ENCODE measurements at places on chromosomes 12 and 14.

- DNase-seq, result no peak
These were observed 2.6 kb downstream of the LRRC10 start for GRCh38 chr12:69608114-69608513.

GRCh38 chr12:131046813-131047788 lies 93.4 kb downstream of the ADGRD1 start:
- DNase-seq, result no peak

DNA sequence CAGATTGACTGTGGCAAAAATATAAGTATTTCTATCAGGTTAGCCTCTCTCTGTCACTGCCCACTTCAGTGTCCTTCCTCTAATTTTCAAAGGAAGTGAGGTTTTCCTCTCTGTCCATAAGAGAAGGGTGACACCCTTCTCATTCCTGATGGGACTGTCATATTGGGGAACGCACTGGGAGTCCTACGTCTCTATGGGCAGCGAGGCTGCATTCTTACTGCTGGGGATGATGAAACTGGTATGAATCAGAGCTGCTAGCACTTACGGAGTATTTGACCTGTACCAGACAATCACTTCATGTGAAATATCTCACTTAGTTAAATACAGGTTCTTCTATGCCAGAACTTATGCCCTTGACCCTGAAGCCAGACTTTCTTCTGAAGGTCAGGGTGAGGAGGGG lies 436.3 kb downstream of the DPF3 start:
- DNase-seq, result no peak

DNA sequence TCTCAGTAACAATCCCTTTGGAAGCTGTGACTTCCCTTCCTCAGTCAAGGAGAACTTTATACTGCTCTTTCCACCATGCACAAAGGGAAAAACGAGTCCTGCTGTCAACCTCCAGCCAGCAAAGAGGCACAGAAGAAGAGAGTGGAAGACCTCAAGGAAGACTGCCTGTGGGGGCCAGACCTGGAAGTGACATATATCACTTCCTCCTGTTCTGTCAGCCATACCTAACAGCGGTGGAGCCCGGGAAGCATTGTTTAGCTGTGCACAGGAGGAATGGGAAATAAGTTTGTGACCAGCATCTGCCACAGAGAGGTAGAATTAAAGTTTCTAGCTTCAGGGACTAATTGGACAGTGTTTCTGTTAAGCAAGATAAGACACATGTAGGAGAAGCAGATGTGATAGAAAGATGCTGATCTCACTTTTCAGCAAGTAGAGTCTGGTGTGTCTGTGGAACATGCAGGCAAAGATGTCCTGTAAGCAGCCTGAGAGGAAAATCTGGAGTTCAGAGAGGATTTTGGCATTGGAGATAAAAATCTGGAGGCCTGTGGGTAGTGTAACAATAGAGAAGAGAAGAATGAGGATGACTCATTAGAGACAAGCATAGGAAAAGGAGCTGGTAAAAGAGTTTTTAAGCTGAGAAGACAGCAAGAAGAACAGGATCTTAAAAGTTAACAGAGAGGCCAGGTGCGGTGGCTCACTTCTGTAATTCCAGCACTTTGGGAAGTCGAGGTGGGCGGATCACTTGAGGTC lies 141.6 kb upstream of the CPSF6 start:
- DNase-seq, result no peak

DNA sequence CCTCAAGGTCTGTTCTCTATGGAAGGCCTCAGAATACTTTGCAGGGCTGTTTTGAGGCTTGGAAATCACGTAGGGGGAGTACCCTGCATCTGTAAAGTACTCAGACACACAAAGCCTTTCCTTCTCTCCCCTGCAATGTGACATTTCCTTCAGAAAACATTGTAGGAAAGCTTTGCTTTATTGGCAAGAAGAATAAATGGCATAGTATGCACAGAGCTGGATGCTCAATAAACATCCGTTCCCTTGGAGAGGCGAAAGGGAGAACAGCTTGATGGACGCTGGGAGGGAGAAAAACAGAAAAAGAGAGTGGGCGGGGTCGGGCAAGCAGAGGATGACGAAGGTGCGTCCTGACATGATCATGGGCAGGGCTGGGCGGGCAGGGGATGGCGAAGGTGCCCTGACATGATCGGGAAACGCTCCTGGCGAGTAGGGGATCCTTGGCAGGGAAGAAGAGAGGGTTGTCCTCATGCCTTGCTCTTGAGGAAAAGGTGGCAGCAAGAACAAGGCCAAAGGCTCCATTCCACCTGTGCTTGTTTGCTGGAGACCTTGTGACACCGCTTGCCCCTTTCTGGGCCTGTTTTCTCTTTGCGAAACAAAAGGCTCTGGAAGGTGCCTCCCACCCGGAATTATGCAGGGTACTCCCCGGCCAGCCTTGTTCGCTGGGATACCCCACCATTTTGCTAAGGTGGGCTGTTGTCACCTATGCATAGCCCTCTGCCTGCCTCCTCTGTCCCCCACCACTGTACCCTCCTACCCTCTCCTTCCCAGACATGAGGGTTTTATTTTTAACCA lies 21.1 kb downstream of the IRF2BPL start:
- DNase-seq, result no peak

- DNase-seq, result no peak
These were observed 221.8 kb upstream of the SSTR1 start for GRCh38 chr14:37985826-37986470.

DNA sequence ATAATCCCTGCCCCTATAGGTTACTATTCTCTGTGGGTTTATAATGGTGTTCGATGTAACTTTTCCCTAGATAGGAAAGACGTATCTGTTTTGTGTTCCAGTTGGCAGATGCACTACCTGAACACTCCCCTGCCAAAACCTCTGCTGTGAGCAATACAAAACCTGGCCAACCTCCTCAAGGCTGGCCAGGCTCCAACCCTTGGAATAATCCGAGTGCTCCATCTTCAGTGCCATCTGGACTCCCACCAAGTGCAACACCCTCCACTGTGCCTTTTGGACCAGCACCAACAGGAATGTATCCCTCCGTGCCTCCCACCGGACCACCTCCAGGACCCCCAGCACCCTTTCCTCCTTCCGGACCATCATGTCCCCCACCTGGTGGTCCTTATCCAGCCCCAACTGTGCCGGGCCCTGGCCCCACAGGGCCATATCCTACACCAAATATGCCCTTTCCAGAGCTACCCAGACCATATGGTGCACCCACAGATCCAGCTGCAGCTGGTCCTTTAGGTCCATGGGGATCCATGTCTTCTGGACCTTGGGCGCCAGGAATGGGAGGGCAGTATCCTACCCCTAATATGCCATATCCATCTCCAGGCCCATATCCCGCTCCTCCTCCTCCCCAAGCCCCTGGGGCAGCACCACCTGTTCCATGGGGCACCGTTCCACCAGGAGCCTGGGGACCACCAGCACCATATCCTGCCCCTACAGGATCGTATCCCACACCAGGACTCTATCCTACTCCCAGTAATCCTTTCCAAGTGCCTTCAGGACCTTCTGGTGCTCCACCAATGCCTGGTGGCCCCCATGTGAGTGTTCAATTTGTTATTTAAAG lies 11.3 kb downstream of the MAPK1IP1L start:
- no peak for DNase-seq

DNA sequence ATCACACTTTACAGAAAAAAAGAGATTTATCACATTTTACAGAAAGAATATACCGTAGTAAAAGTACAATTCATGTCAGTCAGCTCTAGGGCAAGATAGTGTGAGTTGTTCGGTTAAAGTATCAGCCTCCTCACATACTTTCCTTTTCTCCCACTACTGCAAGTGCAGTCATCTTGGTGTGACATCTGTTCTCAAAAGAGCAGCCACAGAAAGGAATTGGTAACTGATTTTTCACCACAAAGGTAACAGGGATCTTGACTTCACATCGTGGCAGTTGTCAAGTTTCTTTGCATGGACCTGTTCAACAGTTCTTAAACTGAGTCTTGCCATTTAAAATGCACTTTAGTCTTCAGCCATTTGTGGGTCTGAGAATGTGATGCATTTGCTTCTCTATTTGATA lies 5.0 kb upstream of the E2F7 start:
- DNase-seq, result no peak

DNA sequence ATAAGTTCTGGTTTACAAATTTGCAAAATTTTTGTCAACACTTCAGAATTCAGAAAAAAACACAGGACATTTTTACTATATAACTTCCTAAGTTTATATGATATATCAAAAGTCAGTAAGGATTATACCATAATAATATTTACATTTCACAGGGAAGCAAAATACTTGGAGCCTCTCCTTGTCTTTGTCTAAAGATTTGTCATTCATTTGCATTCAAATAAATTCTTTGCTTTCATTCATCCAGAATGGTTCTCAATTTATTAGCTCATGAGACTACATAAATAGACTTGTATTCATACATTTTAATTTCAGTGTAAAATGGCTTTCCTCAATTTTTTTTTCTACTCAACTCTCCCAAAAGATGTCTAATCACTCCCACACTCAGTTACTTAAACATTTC lies 96.4 kb downstream of the SLC38A6 start:
- no peak for DNase-seq

GRCh38 chr12:9027161-9028059 lies 38.1 kb downstream of the KLRG1 start:
- DNase-seq, result no peak

DNA sequence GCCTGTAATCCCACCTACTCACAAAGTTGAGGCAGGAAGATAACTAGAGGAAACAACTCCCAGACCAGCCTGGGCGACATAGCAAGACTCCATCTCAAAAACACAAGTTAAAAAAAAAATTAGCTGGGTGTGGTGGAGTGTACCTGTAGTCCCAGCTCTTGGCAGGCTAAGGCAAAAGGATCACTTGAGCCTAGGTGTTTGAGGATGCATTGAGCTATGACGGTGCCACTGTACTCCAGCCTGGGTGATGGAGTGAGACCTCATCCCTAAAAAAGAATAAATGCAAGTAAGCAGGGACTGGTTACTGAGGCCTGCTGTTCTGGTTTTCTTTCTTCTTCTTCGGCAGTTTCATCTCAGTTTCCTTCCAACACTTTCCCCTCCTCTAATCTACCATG lies 7.4 kb downstream of the PTPN21 start:
- no peak for DNase-seq

- DNase-seq, result no peak
These were observed 59.8 kb upstream of the C12orf71 start for GRCh38 chr12:27142101-27142721.

- DNase-seq, result no peak
These were observed 208.7 kb upstream of the FOXN3 start for GRCh38 chr14:89625731-89626232.

DNA sequence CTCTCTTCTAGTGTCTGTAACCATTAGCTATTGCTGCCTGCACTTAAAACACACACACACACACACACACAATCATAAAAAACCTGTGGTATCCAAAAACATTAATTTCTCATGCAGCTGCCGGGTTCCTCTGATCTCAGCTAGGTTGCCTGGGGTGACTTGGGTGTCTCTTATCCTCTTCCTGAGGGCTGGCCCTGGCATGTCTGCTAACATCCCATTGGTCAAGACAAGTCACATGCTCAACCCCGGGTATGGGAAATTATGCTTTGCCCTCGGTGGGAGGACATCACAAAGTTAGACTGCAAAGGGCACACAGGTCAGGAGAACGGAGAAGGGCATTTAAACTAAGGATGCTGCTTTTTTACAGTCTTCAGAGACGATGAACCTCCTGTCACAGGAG lies 55.7 kb downstream of the TRPV4 start:
- no peak for DNase-seq

- no peak for DNase-seq
These were observed 1.1 kb downstream of the SMIM10L1 start for GRCh38 chr12:11171969-11172675.

GRCh38 chr12:63846238-63846967 lies 1.9 kb downstream of the SRGAP1 start:
- DNase-seq, result no peak

Measured in cortex of kidney (tissue), 1 donor.